ENCODE measurements at places on chromosomes 5 and 9. TPM values are rescaled to one million over a fixed set of nuclear protein-coding genes. Genes with fewer than 3 reads are reported as not detected.

Gene PCDHGA11
- polyA plus RNA-seq = 2.5 TPM

- no peak overlapping the region for H3K27ac ChIP-seq
- peaks cover 2% of the 10 kb centered on the region for H3K36me3 ChIP-seq
- no peaks in the 10 kb centered on the region for H3K4me1 ChIP-seq
- no peaks in the 10 kb centered on the region for H3K27me3 ChIP-seq
- no peak overlapping the region for H3K4me3 ChIP-seq
- no peak for DNase-seq
Measured at GRCh38 chr9:7089406-7090193, 331.8 kb downstream of the KDM4C start.

- no peaks in the 10 kb centered on the region for H3K27me3 ChIP-seq
- no peak overlapping the region for H3K4me3 ChIP-seq
- no peak for DNase-seq
- H3K4me1 ChIP-seq = no peaks in the 10 kb centered on the region
- H3K27ac ChIP-seq = no peak overlapping the region
Measured at GRCh38 chr5:146020100-146020499, 83.7 kb downstream of the SH3RF2 start.

DNA sequence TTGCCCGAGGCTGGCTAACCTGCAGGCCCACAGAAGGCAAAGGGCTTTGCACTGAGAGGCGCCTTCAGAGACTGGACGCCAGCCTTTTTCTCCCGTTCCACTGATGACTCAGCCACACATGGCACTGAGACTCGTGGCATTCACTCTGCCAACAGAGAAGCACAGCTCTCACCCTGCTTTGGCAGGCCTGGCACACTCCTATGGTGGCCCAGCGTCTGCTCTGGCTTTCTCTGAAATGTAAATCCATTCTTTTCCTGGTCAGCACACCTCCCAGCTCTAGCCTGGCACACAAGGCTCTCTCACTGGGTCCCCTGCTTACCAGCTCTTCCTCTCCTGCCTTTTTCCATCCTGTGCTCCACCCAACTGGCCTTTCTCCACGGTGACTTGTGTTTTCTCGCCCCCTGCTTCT is 5.9 kb upstream of the MELK start:
- H3K27me3 ChIP-seq = no peaks in the 10 kb centered on the region
- no peak overlapping the region for H3K4me3 ChIP-seq
- no peaks in the 10 kb centered on the region for H3K36me3 ChIP-seq
- H3K4me1 ChIP-seq = peaks cover 8% of the 10 kb centered on the region
- DNase-seq = no peak
- H3K27ac ChIP-seq = peak overlapping the region; percentile 23

- no peaks in the 10 kb centered on the region for H3K27me3 ChIP-seq
- peaks cover 18% of the 10 kb centered on the region for H3K4me1 ChIP-seq
- no peak for DNase-seq
- H3K4me3 ChIP-seq = no peak overlapping the region
Measured at GRCh38 chr9:83034026-83034425, 28.9 kb downstream of the RASEF start.

GRCh38 chr9:128070874-128071273 is 2.8 kb downstream of the SLC25A25 start:
- H3K36me3 ChIP-seq = no peaks in the 10 kb centered on the region
- no peak overlapping the region for H3K27ac ChIP-seq
- H3K27me3 ChIP-seq = no peaks in the 10 kb centered on the region
- peaks cover 29% of the 10 kb centered on the region for H3K4me1 ChIP-seq

DNA sequence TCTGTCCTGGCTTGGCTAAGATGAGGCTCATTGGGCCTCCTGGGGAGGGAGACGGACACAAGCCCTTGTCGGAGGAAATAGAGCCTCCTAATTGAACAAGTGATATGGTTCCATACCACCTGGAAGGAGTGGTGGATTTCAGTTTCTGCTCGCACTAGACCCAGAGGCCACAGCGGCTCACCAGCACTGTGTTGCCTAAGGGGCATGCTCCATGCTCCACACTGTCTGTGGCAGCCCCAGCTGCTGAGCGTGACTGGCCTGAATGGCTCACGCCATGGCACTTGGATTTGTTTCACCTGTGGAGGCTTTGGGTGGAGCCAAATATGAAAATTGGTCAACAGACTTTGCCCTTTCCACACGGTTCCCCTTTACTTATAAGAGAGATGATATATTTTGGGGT is 181.1 kb downstream of the HSPA4 start:
- H3K36me3 ChIP-seq = no peaks in the 10 kb centered on the region
- H3K4me3 ChIP-seq = no peak overlapping the region
- H3K27me3 ChIP-seq = no peaks in the 10 kb centered on the region
- peaks cover 54% of the 10 kb centered on the region for H3K4me1 ChIP-seq
- no peak for DNase-seq

- no peaks in the 10 kb centered on the region for H3K27me3 ChIP-seq
- peak; percentile 17 for DNase-seq
- H3K36me3 ChIP-seq = no peaks in the 10 kb centered on the region
- H3K4me1 ChIP-seq = peaks cover 3% of the 10 kb centered on the region
- no peak overlapping the region for H3K27ac ChIP-seq
Measured at GRCh38 chr9:82206490-82206889, 217.9 kb downstream of the SPATA31D1 start.

- no peaks in the 10 kb centered on the region for H3K27me3 ChIP-seq
- no peaks in the 10 kb centered on the region for H3K36me3 ChIP-seq
- no peaks in the 10 kb centered on the region for H3K4me1 ChIP-seq
- no peak for DNase-seq
- H3K27ac ChIP-seq = no peak overlapping the region
Measured at GRCh38 chr9:69411246-69411645, 86.2 kb downstream of the ENTREP1 start.

All from keratinocyte (primary cell).